ENCODE measurements at places on chromosomes 2 and 18. TPM values are rescaled to one million over a fixed set of nuclear protein-coding genes. Genes with fewer than 3 reads are reported as not detected.

- no peak overlapping the region for H3K4me3 ChIP-seq
- H3K4me1 ChIP-seq: no peaks in the 10 kb centered on the region
- DNase-seq: no peak
These were observed 432.4 kb upstream of the MYT1L start for GRCh38 chr2:2763351-2764000.

Gene LIMS2
- 248 TPM for total RNA-seq

DNA sequence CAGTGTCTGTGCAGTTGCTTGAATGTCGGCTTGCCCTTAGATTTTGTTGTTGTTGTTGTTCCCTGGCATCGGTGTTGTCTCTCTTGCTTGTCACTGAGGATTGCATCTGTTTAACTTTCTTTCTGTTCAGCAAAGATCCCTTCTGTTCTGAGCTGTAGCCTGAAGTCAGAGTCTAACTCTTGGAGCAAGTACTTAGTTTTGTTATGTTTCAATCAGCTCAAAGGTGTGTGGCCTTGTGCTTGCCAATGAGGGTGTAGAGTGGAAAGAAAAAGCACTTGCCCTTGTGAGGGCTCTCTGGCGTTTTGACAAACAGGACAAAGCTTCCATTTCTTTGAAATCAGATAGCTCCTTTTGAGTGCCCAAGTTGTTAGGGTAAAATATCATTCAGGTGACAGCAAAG, 757.1 kb upstream of the CDH7 start:
- no peak for DNase-seq
- H3K4me3 ChIP-seq: no peak overlapping the region
- no peak overlapping the region for H3K27ac ChIP-seq
- no peaks in the 10 kb centered on the region for H3K27me3 ChIP-seq
- no peaks in the 10 kb centered on the region for H3K4me1 ChIP-seq

DNA sequence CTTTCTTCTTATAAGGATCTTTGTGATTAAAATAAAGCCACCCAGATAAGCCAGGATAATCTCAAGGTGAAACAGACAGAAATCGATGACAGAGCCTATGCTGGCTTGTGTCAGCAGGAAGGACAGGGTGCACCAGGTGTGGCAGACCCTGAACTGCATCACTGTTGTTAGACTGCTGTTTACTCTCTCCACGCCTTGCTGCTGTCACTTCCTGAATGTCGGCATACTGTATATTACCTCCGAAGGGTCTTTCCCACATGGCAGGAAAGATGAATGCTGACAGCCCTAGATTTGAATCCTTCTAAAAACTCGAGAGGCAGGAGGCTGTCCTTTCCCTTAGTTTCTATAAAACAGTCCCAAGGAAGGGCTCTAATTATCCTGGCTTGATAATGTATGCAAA, 18.9 kb upstream of the TMEM163 start:
- H3K36me3 ChIP-seq: no peaks in the 10 kb centered on the region
- H3K4me1 ChIP-seq: no peaks in the 10 kb centered on the region
- no peak overlapping the region for H3K4me3 ChIP-seq
- H3K27ac ChIP-seq: no peak overlapping the region

Gene ALK
- 0.30 TPM for total RNA-seq

Gene ALPI
- not detected for total RNA-seq

GRCh38 chr2:27703638-27704341, 40.1 kb downstream of the SLC4A1AP start:
- H3K4me3 ChIP-seq: no peak overlapping the region
- no peaks in the 10 kb centered on the region for H3K27me3 ChIP-seq
- H3K4me1 ChIP-seq: peaks cover 5% of the 10 kb centered on the region

DNA sequence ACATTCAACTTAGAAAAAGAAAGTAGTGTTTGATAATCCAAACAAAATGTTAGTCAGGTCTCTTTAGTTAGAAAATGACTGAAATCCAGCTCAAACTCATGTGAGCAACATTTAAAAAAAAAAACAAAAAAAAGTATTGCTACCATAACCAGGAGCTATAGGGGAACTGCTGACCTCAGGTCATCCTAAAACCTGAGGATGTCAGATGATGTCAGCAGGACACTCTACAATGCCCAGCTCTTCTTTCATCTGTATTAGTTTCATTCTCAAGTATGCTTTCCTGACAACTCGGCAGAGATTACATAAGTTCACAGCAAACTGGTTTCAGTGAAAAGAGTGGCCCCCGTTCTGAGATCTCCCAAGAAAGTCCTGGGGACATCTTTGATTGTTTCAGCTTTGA, 4.2 kb upstream of the ESCO1 start:
- H3K27ac ChIP-seq: no peak overlapping the region
- H3K27me3 ChIP-seq: no peaks in the 10 kb centered on the region
- no peak overlapping the region for H3K4me3 ChIP-seq
- DNase-seq: no peak
- H3K36me3 ChIP-seq: no peaks in the 10 kb centered on the region
- no peaks in the 10 kb centered on the region for H3K4me1 ChIP-seq
